ENCODE measurements at places on chromosomes 5 and 9.

- no peak for DNase-seq
Measured at GRCh38 chr5:157225469-157226422, 40.2 kb upstream of the CYFIP2 start.

GRCh38 chr9:81474125-81474524 is 215.2 kb downstream of the TLE1 start:
- no peak for DNase-seq

DNA sequence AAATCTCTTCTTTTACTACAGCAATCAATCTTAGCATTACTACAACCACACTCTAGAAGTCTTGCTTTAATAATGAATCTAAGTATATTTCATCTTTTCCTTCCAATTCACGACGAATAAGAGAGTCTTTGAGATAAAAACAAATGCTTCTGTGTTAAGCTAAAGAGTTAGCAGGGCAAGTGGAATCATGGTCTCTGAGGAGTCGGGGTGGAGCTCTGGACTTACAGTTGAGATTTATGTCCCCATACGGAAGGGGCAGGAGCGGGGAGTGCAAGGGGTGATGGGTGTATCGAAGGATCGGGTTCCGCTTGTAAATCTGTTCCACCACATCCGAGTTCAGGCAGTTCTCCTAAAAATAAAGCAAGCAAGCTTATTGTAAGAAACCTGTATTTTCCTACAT is 59.0 kb upstream of the RETREG1 start:
- DNase-seq = no peak

- no peak for DNase-seq
Measured at GRCh38 chr5:85143138-85143537, 758.5 kb upstream of the EDIL3 start.

GRCh38 chr5:43609752-43610151 is 6.8 kb downstream of the NNT start:
- DNase-seq = no peak

DNA sequence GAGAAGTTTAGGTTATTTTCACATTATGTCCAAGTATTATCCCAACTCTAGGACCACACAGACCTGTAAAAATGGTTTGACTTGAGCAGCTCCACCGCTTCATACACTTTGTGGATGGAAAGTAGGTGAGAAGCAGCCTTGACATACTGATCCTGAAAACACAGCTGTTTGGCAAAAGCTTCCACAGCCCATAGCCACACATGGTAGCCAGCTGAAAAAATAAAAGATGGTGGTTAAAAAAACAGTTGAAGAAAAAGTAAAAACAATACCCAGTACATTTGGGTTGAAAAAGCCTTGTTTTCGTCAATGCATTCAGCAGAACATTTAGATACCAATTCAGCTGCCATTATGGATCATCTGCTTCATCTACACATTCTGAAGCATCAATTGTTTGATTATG is 36.7 kb downstream of the GEMIN5 start:
- peak; percentile 22 for DNase-seq

- DNase-seq = peak; percentile 31
Measured at GRCh38 chr5:158563760-158564390, 535.8 kb downstream of the EBF1 start.

DNA sequence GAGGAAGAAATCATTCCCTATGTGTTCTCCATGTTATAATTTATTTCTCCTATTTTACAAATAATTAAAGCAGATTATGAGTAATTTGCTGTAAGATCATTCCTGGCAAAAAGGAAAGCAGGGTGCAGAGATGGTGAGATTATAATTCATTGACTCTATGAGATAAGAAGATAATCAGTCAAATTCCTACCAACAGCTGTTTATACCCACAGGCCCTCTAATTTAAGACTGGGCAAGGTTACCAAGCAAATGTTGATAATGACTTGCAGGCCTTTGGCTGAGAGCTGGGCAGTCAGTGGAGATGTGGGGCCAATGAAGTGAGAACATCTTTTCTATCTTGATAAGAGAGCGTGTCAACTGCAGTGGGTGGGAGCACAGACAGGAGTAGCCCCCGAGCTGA is 222.7 kb downstream of the ICE1 start:
- DNase-seq = no peak

DNA sequence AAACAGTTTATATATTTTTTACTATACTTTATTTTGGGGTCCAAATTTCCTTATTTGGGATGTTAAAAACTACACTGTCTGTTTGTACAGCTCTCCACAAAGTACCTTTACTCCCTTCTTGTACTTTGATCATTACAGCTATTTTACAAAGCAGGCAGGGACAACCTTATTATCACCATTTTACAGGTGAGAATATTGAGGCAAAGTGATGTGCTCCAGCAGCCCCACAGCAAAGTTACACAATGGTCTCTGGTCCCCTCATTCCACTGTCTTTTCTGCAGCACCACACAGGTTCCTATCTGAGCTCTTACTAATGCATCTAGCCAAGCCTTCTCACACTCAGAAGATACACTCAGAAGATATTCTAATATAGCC is 457.3 kb downstream of the RASEF start:
- DNase-seq = no peak

- no peak for DNase-seq
Measured at GRCh38 chr9:96350866-96351265, 32.6 kb downstream of the SLC35D2 start.

- DNase-seq = no peak
Measured at GRCh38 chr5:40238066-40238745, 441.5 kb upstream of the PTGER4 start.

GRCh38 chr5:74085782-74086181 is 459.8 kb downstream of the ARHGEF28 start:
- DNase-seq = no peak

DNA sequence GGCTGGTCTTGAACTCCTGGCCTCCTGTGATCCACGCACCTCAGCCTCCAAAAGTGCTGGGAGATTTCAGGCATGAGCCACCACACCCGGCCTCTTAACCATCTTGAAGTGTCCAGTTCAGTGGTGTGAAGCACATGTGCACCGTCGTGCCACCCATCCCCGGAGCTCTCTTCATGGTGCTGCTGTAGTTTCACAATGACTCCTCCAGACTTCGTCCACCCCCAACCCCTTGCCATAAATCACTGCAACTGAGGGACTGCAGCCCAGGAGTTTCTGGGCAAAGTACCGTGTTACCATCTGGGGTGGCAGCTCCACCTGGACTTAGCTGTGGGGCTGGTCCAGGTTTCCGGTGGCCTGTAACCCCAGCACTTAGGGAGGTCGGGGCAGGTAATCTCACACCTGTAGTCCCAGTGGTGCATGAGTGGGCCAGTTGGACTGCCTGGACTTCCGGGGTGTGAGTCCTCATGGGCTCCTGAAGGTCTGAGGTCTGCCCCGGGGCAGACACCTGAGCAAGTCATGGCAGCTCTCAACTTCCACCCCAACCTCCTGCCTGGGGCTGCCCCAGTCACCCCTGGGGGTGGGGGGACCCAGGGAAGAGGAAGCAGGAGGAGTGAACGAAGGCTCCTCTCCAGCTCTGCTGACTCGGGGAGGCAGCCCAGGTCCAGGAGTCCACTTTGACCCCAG is 6.6 kb upstream of the N4BP3 start:
- no peak for DNase-seq

DNA sequence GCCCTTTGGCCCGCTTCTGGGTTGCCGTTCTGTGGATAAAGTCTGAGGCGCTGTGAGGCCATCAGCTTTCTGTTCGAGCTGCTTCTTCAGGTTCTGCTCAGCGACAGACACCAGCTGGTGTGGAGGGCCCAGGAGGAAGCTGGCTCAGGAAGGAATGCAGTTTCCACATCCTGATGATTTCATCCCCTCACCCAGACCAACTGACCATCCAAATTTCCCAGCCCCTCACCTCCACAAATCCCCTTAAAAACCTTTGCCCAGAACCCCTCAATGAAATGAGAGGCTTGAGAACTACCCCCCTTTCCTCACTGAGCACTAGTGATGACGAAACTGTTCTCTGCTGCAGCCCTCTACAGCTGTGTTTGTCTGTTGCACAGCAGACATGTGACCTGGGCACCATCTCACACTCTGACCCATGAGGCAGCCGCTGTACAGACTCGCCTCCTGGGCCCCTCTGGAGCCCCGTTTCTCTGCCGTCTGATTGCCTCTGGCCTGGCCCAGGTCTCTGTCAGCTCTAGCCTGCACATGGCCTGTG is 45.4 kb downstream of the SPATA31C2 start:
- no peak for DNase-seq

DNA sequence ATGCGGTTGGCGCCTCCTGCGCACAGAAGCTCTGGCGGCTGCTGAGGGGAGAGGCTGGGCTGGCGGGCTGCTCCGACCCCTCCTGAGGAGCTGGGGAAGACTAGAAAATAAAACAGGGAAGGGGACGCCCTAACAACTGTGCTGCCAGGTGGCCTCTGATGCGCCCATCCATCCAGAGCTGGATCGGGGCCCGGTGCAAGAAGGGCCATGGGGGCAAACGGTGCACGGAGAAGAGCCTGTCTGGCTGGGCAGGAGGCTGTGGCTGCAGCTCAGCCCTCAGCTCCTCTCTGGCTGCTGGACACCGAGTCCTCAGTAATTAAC is 21.0 kb upstream of the MRNIP start:
- no peak for DNase-seq

- peak; percentile 41 for DNase-seq
Measured at GRCh38 chr5:33282696-33283095, 158.1 kb upstream of the TARS1 start.

DNA sequence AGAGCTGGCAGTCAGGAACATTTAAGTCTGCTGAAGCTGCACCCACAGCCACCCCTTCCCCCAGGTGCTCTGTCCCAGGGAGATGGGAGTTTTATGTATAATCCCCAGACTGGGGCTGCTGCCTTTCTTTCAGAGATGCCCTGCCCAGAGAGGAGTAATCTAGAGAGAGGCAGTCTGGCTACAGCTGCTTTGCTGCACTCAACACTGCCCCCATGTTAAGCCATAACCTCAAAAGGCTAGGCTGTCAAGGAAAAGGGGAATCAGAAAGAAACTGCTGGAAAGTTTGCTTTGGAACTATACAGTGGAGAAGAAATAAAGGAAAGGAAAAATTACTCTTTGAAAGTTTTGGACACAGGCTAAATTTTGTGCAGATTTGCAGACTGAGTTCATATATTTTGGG is 127.2 kb downstream of the MACIR start:
- no peak for DNase-seq

GRCh38 chr5:82785456-82785855 is 291.7 kb downstream of the TMEM167A start:
- DNase-seq = no peak

- DNase-seq = peak; percentile 60
Measured at GRCh38 chr5:157471709-157472108, 11.7 kb downstream of the NIPAL4 start.

DNA sequence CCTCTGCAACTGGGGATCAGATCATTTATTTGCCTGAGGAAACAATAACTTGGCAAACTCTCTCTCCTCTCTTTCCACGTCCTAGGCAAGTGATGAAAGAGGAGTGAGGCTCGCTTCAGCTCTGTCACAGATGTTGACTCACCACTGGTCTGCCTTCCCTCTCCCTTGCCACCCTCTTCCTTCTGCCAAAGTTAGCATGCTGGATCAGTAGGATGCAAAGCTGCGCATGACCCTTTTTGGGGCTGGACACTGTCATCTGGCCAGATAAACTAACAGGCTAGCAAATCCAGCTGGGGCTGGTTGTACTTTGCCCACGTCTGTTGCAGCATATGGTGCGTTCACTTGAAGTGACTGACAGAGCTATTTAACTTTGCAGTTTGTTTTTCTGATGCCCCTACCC is 36.2 kb upstream of the SMARCA2 start:
- DNase-seq = peak; percentile 59

DNA sequence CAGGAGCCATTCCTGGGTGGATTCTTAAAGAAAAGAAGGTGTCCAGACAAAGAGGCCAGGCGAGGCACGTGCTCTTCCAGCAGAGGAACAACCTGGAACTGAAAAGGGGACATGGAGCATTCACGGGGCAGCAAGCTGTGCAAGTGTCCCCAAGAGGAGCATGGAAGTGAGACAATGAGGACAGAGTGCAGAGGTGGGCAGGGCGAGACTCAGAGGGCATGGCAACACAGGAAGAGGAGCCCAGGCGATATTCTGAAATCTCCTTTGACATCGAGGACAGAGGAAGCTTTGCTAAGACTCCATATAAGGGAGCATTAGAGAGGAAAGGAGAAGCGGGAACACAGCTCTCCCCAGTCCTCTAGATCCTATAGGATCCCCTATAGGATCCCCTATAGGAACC is 29.4 kb upstream of the SPATA31E1 start:
- no peak for DNase-seq

DNA sequence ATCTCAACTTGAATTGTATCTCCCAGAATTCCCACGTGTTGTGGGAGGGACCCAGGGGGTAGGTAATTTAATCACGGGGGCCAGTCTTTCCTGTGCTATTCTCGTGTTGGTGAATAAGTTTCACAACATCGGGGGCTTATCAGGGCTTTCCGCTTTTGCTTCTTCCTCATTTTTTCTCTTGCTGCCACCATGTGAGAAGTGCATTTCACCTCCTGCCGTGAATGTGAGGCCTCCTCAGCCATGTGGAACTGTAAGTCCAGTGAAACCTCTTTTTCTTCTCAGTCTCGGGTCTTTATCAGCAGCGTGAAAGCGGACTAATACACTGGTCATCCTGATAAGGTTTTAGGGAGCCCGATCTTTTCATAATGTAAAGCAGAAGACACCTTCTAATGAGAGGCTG is 687.0 kb upstream of the FTMT start:
- DNase-seq = no peak

DNA sequence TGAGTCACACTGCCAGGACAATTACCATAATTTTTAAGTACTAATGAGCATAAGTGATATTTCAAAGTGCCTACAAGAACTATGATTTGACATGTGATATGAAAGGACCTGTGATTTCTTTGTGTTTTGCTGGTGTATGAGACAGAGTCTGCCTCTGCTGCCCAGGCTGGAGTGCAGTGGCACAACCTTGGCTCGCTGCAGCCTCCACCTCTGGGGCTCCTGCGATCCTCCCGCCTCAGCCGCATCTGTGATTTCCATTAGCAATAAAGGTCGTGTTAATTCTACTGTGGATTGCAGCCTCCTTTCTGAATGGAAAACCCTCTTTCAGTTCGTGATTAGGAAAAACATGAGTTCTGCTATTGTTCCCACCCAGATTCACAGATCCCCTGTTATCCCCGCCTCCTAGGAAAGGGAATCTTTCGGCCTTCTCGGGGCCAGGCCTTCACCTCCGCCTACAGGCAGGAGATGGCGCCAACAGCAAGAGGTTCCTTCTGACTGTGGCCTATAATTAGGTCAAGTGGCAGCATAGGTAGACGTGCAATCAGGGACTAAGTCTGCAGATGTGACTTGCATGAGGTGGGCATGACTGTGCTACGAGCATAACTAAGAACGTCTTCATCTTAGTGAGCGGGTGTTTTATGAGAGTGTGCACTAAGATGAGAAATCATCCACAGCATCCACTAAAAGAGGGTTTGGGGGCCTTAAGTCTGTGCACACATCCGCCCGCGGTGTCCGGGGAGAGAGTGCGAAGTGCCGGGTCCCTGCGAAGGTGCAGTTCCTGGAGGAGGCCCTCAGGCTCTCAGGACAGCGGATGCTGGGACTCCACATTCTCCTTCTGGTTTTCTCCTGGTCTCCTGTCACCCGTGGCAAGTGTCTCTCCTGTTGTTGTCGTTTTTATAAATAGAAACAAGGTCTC is 23.1 kb downstream of the TRIM7 start:
- peak; percentile 69 for DNase-seq

- DNase-seq = no peak
Measured at GRCh38 chr9:80437091-80437640, 865.4 kb downstream of the TLE4 start.

GRCh38 chr5:81850501-81851357 is 99.8 kb upstream of the SSBP2 start:
- peak; percentile 89 for DNase-seq
